ENCODE measurements at places on chromosomes 3 and 15.

DNA sequence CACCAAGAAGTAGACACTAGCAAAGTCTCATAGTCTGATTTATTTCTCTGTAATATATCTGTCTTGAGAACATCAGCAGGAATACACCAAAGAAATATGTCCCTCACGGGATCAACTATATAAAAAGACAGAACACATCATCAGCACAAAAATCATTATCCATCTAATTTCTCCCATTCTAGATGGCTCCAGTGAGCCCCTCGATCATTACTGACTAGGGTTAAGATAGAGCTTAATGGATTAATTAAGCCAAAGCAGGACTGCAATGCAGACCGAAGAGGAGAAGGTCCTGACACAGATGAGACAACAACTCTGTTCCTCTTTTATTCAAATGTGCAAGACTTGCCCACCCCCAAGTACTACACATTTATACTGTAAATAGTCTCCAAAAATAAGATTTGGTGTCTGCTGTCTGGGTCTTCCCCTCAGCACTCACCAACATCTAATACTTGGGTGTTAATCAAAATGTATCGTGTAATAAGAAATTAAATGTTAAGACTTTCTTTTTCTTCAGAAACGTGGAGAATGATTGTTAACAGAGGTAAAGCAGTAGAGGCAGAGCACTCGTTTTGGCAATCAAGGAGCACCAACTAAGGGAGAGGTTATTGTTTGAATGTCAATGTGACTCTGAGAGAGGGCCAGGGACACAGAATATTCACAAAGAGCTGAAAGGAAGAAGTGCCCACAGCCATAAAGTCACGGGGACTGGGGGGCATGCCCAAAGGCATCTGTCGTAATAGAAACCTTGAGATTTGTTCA lies 133.6 kb downstream of the TIGIT start:
- DNase-seq = no peak

- no peak for DNase-seq
Measured at GRCh38 chr3:195889870-195890295, 18.5 kb downstream of the TNK2 start.

GRCh38 chr3:147410526-147411237 lies 1.5 kb downstream of the ZIC1 start:
- peak; percentile 43 for DNase-seq

GRCh38 chr3:69384326-69384725 lies 1.6 kb downstream of the FRMD4B start:
- DNase-seq = no peak

- DNase-seq = peak; percentile 29
Measured at GRCh38 chr15:59918994-59919951, 84.8 kb upstream of the FOXB1 start.

GRCh38 chr15:85619992-85620689 lies 174.6 kb downstream of the KLHL25 start:
- no peak for DNase-seq

DNA sequence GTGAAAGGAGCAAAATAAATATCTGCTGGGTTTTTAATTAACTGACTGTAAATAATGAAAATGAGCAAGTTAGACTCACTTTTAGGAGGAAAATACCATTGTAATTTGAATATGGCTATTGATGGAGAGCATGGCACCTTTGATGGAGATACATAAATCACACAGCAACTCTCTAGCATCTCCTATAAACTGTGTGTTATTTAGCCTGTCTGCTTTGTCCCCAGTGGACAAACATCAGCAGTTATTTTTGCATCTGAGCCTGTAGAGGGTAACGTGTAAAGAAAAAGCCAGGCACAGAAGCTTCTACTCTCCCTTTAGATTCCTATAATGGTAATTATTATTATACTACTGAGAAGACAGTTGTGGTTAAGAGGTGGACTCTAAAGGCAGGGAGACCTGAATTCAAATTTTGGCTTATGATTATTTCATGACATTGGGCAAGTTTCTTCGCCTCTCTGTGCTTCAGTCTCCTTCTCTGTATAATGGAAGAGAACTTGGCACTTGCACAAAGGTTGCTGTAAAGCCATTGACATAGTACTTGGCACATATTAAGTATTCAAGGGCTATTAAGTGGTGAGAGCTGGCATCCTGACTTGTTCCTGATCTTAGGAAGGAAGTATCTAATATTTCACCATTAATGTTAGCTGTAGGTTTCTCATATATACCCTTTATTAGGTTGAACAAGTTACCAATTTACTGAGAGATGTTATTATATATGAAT lies 289.5 kb upstream of the TRIM42 start:
- no peak for DNase-seq

GRCh38 chr3:189659571-189659970 lies 28.4 kb downstream of the TP63 start:
- DNase-seq = no peak

All from fibroblast of skin of left quadriceps (primary cell).